ENCODE measurements at places on chromosomes 2 and 18. TPM values are rescaled to one million over a fixed set of nuclear protein-coding genes. Genes with fewer than 3 reads are reported as not detected.

DNA sequence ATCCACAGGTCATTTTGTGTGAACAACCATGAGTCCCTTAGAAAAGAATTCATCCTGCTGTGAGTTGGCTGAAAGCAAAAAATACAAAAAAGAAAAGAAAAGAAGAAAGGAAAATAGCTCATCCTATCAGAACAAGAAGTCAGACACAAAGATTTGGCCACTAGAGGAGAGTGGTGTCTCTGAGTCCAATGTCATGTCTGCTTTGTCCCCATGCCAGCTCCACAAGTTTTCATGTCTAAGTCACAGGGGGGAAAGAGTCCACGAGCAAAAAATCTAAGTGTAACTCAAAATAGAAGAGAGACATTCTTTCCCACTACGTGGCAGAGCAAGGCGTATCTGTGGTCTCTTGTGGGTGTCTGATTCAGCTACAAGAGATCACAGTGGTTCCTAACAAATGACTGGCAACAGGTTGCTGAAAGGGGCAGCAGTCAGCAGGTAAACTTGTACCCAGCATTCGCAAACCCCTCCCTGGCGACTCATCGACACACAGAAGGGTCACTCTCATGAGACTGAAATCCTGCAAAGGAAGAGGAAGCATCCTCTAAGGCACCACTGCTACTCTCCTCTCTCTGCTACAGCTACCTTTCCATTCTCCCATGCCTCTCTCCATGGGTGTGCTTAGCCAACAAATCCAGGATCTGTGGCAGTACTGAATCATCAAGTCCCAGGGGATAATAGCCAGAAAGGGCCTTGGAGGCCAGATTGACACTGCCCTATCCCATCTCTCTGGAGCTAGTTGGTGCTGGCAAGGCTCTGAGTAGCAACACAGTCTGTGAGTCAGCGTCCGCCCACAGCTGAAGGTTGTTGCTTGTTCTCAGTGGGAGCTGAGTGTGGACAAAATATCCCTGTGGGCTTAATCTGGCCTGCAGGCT lies 123.0 kb upstream of the SLC39A10 start:
- DNase-seq: no peak

COL4A3 gene
- 7.5 TPM for polyA plus RNA-seq

IWS1 gene
- polyA plus RNA-seq: 73.5 TPM

GRCh38 chr2:156589381-156590079 lies 153.4 kb downstream of the GPD2 start:
- peak; percentile 42 for DNase-seq

- no peak for DNase-seq
Observed at GRCh38 chr2:29376541-29376940, 261.3 kb downstream of the CLIP4 start.

DNA sequence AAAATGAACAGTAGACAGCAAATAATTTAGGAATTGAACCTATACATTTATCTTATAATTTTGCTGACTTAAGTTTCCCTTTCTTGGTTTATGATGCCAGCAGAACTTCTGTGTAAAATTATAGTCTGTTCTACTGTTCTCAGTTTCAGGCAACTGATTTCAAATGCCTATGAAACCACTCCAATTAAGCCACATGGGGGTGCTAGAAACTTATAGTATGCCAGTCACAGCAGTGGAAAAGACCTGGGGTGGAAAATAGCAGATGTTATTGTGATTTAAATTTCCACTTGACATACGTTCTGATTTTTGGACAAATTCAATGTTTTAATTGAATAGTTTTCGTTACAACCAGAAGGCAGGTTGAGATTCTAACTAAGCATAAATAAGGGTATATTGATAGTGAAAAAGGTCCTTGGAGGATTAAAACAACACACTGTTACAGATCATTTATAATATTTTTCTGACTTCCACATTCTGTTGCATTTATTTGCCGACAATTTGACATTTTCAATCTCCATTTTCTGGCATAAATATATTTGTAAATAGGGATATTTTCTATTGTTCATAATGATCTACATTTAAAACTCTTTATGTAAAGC lies 61.4 kb downstream of the CPS1 start:
- peak; percentile 2 for DNase-seq

- DNase-seq: peak; percentile 62
Observed at GRCh38 chr2:200618590-200619021, 32.8 kb downstream of the AOX1 start.
